ENCODE measurements at places on chromosomes 16 and 17.

- no peak for DNase-seq
These were observed 17.9 kb downstream of the CCDC57 start for GRCh38 chr17:82194765-82195164.

GRCh38 chr16:29745853-29746345, at the start of gene C16orf54:
C16orf54 (minus strand) TSS chr16:29745990; CDS start chr16:29744951, 1,039 bp downstream.
- DNase-seq, result peak; percentile 86

DNA sequence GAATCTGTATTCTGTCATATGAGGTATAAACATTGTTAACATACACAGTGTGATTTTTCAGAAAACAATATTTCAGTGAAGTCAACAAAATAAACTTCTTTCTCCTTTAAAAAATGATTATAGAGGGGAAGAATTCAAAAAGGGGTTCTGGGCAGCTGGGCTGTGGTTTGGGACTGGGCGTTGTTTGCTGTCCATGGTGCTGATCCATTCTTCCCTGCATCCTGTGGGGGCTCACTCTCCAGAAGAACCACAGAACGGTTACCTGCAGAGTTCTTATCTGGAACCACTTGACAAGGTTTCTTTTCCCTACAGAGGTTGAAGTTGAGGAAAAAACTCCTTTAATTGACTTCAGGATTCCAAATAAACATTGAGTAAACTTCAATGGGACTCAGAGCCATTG, 1091.0 kb downstream of the CDH8 start:
- no peak for DNase-seq

GRCh38 chr17:4527566-4528125, 27.5 kb downstream of the MYBBP1A start:
- no peak for DNase-seq

GRCh38 chr17:58371300-58371950, 19.4 kb upstream of the SUPT4H1 start:
- no peak for DNase-seq

DNA sequence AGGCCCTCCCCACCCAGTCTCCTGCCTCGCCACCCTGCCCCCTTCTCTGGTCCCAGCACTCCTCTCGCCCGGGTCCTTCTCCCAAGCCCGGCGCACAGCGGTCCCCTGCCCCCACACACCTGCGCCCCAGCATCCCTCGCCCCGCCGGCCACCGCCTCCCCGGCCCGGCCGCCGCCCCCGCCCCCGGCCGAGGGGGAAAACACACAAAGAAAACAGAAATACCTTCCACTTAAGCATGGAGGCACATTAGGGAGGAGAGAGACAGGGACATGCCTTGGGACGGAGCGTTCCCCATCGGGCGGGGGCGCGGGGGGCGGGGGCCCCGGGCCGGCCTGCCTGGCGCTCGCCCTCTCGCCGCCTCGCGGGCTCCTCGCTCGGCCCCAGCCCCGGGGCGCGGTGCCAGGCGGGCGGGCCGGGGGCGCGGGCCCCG, 326 bp downstream of the SRCIN1 start:
- DNase-seq, result no peak

DNA sequence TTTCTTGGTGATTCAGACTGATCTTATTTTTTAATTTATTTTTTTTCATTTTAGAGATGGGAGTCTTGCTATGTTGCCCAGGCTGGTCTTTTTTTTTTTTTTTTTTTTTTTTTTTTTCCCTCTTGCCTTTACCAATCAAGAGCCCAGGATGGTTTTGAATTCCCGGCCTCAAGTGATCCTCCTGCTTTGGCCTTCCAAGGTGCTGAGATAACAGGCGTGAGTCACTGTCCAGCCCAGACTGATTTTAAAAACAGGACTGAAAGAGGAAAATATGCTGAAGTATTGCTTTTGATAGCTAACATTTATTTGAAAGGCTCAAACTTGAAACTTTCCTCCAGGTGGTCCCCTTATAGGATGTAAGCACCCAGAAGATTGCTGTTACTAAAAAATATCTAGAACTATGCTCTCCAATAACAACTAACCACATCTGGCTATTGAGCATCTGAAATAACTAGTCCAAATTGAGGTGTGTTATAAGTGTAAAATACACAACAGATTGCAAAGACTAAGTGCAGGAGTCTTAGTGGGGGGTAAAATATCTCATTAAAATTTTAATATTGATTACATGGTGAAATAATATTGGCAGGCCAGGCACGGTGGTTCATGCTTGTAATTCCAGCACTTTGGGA, 15.8 kb upstream of the BRIP1 start:
- DNase-seq, result no peak

GRCh38 chr16:8798535-8799157, 1.0 kb downstream of the PMM2 start:
- DNase-seq, result no peak

- DNase-seq, result no peak
These were observed 2.8 kb upstream of the STAT5A start for GRCh38 chr17:42285346-42286050.

DNA sequence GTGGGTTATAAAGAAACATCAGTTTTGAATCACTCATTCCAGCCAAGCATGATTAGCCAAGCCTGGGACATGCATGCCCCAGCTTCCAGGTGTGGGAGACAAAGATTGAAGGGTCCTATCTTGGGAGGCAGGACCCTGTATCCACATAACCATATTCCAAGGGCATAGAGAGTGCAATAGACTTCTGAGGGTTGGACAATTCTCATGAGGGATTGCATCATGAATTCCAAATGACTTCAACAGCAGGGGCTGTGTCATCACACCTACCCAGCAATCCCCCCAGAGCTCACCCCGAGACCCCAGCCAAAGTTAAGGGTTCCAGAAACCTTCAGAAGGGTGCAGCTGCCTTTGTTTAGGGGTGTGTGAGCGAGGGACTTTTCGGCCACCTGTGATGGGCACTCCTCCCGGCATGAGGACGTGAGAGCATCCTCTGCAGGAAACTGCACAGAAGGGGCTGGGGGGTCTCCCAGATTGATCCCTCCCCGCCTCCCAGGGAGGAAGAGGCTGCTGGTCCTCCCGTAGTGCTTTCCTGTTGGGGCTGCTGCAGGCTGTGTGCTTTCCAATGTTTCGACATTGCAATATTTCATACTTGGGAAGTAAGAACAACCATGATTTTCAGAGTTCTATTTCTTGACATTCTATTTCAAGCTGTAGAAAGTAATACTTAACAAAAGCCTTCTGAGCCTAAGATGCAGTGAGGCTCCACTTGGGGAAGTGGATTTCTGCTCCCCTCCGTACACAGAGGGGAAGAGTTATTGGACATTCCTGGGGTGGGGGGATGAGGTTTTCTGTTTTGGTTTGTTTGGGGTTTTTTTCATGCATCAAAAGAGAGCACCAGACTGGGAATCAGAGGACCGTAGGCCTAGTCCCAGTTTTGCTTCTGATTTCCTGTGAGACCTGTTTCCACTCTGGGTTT, 13.3 kb upstream of the PITPNM3 start:
- no peak for DNase-seq

DNA sequence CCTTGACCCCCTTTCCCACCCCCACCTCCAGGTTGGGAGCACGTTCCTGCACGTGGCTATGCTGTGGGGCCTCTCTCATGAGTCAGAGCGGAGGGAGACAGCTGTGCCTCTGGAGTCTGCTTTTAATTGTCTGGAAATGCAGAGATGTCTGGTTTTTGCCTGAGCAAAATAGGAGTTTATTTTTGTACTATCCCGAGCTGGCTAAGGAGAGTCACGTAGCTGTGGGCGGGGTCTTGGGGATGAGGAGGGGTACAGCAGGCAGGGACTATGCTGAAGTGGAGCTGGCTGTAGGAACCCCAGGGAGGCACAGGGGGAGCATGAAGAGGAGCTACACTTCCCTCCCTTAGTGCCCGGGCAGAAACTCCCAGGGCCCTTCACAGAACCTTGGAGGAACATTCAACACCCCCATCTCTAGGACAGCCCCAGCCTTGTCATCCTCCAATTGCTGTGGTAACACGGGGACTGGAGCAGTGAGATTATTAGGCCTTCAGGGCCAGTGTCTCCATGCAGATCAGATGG, 44.7 kb upstream of the LGALS9 start:
- no peak for DNase-seq

All from stimulated activated CD4-positive, alpha-beta T cell treated with anti-CD3 and anti-CD28 coated beads, Interleukin-1b, Interleukin-23, amount 100 ng/mL, for 48 hours (primary cell).